Temporal lobe (tissue), 4 donors: ENCODE measurements at places on chromosomes 3 and 15. TPM values are rescaled to one million over a fixed set of nuclear protein-coding genes. Genes with fewer than 3 reads are reported as not detected.

GOLGA8T gene
- 0.49 TPM for total RNA-seq

FES gene
- 3.7 TPM for total RNA-seq

GRK7 gene
- 0.25 TPM for total RNA-seq

ZDHHC23 gene
- 6.4 TPM for total RNA-seq

AMOTL2 gene
- 46.5 TPM for total RNA-seq
